NCI-H446 (cell line): ENCODE measurements at places on chromosomes 1 and 21.

DNA sequence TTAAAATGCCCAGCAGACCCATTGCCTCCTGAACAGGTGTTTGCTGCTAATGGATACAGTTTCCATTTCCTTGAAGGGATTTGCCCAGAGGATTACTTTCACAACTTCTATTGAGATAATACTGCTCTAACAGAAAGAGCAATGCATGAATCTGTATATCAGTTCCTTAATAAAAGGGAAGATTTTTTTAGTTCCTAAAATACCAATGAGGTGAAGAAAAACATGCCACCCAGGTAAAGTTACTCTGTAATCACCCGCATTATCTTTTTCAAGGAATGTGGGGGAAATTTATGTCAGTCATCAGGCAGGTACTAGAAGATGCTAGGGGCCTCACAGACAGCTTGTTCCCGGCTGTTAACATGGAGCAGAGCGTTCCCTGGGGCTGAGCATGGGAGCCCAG is 41.1 kb downstream of the KCNJ15 start:
- DNase-seq: no peak

DNA sequence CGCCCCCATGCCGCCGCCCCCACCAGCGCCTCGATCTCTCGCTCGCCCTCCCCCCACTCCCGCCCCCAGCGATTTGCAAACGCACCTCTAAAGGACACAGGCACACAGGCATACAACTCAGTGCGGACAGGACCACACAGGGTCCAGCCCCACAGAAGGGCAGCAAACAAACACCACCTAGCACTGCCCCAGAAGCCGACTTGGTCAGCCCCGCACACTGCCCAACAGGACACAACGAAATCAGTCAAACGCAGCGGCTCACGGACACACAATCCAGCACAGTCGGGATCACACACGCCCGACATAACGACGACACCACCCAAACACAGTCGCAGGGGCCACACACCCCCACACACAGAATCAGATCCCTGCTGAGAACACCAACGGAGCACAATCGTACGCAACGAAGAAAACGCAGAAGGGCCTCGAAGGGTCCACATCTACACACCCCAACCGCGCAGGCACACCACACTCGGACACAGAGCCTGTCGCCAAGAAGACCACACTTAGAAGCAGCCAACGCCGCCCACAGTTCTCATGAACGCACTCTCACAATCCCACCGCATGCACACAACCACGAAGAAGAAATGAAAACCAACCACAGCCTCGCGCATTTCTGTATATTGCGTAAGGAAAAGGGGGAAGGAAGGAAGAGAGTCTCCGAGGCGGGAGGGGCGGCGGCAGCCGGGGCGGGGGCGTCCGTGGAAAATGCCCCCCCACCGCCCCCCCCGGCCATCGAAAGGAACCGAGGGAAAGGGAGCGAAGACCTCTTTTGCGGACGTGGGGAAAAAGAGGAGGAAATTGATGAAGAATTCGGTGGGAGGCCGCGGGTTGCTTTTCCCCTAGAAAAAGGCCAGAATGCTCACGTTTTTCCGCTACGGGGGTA is 481 bp downstream of the TAL1 start:
- no peak for DNase-seq

DNA sequence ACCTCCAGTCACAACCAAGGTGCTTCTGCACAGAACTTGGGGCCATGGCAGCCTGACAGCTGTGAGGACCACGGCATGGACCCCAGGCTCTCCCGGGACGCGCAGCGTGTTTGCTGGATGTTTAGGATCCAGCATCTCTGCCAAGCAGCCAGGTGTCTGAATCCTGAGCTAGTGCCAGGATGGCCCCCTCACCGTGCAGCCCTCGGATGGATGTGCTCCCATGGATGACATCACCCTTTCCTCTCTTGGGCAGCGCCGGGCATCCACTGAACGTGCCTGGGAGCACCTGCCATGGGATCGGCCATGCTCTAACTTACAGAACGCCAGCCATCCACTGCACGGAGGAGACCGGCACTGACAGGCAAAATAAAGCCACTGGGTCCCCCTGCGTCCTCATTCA is 53.9 kb downstream of the PRDM15 start:
- no peak for DNase-seq

DNA sequence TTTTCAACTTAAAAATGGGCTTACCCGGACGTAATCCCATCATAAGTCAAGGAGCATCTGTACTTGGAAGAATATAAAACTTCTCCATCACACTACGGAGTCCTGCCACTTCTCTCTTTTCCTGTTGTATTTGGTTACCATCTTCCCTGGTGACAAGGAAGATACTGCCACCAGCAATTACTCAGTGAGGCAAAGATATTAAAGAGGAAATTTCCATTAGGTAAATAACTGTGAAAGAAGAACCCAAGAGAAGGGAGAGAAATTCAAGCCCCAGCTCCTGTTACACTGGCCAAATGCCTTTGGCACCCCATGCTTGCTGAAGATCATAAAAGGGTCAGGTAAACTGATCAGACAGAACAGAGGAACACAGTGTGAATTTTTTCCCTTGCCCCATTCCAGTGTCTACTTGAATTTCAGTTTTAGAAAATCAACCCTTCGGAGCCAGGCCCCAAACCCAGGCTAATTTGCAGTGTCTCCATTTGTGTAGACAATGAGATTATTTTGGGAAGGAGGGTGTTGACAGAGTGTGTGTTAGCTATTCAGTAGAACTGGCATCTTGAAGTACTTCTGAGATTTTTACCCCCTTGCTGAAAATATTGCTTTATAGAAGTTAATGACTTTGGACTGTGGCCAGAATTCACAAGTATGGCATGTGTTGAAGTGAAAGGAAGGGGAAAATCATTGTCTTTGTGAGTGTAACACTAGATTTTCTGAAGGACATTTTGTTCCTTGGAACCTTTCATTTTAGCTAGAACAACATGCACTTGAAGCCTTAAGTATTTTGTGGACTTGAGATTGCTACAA is 167.1 kb downstream of the DHRS3 start:
- peak; percentile 63 for DNase-seq

DNA sequence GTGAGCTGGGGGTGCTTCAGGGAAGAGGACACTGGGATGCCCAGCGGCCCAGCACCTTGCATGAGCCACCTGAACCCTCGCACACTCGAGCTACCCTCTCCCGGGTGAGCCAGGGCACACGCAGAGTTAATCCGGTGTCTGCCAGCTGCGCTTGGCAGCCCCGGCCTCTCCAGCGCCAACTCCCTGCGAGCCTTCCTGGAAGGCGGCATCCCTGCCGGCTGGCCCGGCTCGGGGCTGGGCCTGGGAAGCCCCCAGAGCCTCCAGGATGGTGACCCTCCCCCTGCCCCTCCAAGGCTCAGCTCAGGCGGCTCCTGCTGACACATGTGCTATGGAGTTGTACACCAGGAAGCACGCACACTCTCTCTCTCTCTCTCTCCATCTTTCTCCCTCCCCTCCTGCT is 48.7 kb downstream of the RAP1GAP start:
- DNase-seq: peak; percentile 89

GRCh38 chr1:155250246-155250632 is 5.0 kb downstream of the ENTREP3 start:
- DNase-seq: no peak

DNA sequence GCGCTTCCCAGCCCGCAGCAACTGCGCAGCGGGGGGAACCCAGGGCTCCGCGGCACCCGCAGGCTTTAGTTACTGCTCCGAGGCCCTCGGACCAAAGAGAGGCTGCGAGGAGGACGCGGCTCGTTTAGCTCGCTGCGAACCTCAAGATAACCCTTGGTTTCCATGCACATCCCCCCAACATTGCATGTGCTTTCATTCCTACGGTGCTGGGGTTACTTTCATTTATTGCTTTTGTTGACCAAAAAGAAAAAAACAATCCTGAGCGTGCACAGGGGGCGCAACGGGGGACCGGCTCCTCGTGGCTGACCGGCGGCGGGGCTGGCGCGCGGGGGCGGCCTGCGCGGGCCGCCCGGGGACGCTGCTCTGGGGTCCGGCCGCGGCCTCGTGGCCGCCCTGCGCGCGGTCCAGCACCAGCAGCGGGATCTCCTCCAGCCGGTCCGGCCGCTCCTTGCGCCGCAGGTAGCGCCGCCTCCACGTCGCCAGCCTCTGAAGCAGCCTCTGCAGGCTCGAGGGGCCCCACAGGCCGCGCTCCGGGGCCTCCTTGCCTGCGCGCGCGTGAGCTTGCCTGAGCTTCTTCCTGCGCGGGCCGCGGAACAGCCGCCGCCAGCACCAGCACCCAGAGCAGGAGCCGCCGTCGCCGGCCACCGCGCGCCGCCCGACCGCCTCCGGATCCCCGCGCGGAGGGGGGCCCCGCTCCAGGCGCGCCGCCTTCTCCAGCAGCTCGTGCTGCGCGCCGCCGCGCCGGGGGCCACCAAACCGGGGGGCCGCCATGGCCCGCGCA is 77.4 kb downstream of the DESI2 start:
- no peak for DNase-seq

DNA sequence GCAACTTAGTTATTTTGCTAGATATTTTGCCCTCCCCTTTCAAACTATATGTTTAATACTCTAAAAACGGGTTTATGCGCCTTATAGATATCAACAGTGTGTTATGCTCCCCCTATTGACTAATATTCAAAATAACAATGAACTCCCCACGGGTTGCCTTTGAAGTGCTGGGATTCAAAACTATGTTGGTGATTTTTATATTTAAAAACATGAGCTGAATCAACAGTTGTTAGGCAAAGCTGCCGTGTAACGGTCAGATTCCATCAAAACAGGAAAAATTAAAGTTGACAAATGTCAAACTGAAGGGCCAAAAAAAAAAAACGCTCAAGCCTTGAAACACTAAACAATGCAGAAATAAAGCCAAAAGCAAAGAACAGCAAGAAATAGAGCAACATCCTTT is 2.5 kb downstream of the TGFBR3 start:
- DNase-seq: peak; percentile 36

- no peak for DNase-seq
Measured at GRCh38 chr21:19198801-19199200, 795.2 kb upstream of the TMPRSS15 start.

DNA sequence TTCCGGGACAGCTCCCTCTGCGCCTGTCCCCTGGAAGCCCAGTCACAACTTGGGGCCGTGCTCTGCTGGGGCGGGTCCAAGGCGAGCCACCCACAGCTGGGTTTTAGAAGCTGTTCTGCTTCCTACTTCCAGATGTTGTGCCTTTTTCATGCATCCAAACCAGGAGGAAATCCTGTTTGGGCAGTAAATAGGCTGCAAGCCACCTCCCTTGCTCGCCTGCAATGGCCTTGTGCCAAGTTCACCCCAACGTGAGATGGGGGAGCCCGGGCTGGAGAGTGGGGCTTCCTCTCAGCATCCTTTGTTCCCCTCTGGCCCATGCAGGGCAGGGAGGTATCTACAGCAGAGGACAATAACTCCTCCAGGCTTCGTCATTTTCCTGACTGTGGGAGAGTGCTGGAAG is 73.2 kb downstream of the DMRTB1 start:
- no peak for DNase-seq

- no peak for DNase-seq
Measured at GRCh38 chr1:159341736-159342135, 39.6 kb downstream of the FCER1A start.

DNA sequence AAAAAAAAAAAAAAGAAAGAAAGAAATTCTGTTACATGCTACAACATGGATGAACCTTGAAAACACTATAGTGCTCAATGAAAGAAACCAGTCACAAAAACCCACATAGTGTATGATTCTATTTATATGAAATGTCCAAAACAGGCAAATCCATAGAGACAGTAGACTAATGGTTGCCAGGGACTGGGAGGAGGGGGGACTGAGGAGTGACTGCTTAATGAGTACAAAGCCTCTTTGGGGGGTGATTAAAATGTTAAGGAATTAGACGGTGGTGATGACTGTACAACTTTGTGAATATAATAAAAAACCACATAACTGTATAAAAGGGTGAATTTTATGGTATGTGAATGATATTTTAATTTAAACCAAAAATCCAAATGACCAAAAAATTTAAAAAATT is 116.0 kb upstream of the GUCA2B start:
- no peak for DNase-seq

GRCh38 chr1:2276803-2277580 is 48.9 kb downstream of the SKI start:
- no peak for DNase-seq

DNA sequence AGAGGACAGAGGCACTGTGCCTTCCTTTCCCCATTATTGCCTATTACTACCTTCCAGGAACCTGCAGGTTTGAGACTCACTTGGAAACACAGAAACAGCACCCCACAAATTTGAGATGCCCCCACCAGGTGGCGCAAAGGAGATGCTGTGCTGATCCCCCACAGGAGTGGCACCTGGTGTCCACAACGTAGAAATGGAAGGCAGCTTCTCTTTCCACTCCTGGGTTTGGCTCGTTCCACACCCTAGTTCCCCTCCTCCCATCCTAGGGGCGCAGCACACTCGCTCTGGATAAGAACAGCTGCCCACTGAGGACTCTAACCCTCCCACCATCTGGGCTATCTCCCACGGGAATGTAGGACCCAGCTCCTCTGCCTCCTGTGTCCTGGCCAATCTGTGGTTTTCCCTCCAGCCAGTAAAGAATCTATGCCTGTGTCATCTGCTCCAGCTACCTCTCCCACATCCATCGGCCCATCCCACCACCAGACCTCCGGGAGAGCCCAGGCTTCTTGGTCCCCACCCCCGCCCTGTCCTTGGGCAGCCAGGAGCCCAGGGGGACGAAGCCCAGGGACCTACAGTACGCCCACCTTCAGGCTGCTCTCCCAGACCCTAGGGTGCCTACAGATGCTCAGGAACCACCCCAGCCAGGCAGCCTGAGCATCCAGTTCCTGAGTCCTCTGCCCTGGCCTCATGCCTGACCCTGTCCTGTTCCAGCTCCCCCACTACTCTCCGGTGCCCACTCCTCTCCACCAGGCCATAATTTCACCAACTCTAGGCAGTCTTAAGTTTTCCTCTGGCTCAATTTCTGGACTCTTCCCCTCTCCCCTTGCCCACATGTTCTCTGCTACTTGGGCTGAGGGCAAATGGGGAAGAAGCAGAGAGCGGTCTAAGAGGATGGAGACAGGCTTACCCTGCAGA is 549 bp downstream of the THBS3 start:
- peak; percentile 78 for DNase-seq

DNA sequence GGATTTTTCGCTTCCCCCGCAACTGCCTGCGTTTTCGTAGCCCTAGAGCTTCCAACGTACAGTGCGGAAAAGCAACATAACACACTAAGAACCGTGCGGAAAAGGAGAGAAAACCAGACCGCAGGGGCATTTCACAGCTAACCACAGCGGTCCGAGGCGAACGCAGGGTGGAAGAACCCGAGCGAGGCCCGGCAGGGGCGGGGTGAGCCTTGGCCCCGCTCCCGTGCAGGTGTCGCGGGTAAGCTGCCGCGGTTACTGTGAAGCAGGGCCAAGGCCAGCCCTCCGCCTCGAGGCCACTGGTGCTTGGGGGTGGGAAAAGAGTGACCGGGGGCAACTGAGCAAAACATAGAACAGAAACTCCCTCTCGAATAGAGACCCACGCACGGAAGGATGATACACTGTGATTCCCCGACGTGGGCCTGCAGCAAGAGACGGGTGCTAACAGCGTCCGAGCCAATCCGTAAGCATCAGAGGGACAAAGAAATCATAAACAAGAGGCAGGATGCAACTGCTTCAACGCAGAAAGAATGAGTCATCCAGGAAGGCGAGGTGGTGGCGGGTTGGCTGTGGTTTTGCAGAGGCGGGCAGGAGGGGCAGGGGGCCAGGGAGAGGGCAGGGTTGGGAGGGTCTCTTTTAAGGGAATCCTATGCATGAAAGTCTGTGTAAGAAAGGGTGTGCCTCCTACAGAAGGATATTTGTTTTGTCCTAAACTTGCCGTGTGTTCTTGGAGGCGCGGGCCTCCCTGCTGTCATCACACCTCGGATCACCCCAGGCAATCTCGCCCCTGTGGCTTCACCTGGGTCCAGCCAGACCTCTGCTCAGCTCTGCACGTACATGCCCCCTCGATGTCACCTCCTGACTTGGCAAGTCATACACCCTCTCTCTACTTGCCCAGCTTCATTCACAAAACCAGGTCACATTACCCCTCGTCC is 7.3 kb downstream of the GNG4 start:
- DNase-seq: no peak
